ENCODE measurements at places on chromosomes 12 and 14.

GRCh38 chr14:91752961-91753360 is 21.1 kb upstream of the CATSPERB start:
- DNase-seq = no peak

DNA sequence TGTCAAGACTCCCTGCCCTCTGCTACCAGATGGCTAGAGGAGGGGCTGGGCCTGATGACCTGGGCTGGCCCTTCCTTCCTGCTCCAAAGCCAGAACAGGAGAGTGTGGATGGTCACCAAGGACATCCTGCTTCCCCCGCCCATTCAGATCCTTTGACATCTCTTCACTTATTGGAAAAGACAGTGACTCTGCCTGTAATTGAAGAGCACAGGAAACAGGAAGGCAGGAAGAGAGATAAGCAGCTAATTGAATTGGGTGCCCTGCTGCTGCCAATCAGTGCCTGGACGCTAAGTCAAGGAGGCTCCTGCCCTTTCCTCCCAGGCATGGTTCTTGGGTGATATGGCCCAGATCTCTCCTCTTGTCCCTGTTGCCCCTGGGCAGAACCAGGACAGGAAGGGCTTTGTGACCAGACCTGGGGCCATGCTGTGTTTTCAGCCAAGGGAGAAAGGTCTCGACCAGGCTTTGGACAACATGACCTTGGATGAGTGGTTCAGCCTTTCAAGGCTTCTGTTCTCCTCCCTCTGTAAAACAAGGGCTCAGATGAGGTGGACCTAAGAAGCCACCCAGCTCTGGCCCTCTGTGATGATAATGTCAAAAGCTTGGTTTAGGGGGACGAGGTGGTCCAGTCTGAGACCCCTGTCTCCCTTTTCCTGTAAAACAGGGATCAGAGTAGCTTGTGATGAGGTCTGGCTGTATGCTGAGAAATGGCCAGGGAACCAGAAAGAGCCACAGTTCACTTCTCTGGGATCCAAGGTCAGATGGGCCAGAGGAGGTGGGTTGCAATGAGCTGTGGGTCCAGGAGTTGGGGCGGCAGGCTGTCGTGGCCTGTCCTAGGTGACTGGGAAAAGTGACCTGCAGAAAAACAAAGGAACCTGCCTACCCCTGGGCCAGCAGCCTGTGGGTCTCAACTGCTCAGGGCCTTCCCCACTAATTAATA is 38.8 kb downstream of the FAM222A start:
- DNase-seq = no peak

DNA sequence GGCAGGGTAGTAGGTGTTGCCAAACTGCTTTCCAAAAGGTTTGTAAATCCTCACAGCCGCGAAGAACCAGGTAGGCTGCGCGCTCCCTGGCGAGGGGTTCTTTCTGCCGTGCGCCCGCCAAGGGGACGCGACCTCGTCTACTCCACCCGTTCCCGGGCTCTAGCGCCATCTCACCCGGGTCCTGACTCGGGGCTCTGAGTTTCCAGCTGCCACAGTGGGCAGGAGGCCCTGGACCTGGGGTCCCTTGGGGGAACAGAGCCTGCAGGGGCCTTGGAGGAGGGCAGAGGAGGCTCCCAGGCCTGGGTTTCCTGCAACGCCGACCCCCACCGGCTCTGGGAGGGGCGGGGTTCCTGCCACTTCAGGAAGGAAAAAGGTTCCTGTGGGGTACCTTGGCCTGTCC is 706 bp downstream of the ANHX start:
- DNase-seq = no peak

GRCh38 chr14:61644175-61644574 is 51.1 kb upstream of the HIF1A start:
- no peak for DNase-seq

DNA sequence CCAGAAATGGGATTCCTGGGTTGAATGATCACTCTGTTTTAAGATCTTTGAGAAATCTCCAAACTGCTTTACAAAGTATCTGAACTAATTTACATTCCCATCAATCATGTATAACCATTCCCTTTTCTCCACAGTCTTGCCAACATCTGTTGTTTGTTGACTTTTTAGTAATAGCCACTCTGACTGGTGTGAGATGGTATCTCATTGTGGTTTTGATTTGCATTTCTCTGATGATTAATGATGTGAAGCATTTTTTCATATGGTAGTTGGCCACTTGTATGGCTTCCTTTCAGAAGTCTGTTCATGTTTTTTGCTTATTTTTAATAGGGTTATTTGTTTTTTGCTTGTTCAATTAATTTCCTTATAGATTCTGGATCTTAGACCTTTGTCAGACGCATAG is 211.8 kb upstream of the AVPR1A start:
- peak; percentile 32 for DNase-seq

DNA sequence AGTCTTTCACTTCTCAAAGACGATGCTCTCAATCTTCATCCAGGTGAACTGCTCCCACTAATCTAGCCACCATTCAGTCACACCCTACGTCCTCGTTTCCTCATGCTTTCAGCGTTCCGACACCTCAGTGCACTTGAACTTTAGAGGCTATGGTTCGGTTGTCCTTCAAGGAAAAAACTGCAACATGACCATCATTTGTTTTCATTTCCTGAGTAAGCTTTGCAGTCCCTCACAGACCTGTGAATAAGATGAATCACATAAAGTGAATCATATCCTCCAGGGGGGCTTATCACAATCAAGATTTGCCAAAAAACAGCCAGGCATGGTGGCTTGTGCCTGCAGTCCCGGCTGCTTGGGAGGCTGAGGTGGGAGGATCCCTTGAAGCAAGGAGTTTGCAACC is 80.2 kb downstream of the TMCC3 start:
- DNase-seq = peak; percentile 73

- peak; percentile 16 for DNase-seq
Observed at GRCh38 chr14:73634011-73634833, 10.6 kb upstream of the DNAL1 start.

DNA sequence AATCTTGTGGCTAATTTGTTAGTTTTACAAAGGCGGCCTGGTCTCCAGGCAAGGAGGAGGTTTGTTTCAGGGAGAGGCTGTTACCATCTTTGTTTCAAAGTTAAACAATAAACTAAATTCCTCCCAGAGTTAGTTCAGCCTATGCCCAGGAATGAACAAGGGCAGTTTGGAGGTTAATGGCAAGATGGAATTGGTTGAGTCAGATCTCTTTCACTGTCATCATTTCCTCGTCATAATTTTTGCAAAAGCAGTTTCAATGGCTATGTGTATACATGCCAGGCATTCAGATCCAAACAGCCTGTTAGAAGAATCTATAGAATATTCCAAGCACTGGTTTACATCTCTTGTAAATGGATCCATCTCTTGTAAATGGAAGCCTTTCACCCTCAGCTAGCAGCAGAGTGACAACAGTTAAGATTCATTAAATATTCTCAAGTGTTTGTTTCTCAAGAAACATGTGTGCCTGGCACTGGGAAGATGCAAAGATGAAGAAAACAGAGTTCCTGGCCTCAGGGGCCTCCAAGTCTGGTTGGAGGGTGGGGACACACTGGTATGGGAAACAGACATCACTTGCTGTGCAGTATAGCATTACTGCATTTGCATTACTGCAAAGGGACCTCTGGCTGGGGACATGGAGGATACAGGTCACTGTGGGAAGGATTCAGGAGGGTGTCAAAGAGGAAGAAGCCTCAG is 65.8 kb downstream of the RIN3 start:
- no peak for DNase-seq

- DNase-seq = no peak
Observed at GRCh38 chr14:83253870-83254269, 1720.2 kb upstream of the SEL1L start.

DNA sequence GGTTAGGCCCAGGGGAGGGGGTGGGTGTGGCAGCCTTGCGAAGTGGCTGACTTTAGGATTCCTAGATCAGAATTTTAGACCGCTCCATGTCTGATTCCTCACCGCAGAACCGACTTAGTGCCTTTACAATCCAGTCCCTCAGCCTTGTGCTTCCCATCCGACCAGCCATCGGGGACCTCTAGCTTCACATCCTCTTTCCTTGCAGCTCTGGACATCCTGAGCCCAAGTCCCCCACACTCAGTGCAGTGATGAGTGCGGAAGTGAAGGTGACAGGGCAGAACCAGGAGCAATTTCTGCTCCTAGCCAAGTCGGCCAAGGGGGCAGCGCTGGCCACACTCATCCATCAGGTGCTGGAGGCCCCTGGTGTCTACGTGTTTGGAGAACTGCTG is 557 bp downstream of the COPS7A start:
- DNase-seq = peak; percentile 26

GRCh38 chr12:106311139-106311538 is 8.6 kb downstream of the TCP11L2 start:
- no peak for DNase-seq

DNA sequence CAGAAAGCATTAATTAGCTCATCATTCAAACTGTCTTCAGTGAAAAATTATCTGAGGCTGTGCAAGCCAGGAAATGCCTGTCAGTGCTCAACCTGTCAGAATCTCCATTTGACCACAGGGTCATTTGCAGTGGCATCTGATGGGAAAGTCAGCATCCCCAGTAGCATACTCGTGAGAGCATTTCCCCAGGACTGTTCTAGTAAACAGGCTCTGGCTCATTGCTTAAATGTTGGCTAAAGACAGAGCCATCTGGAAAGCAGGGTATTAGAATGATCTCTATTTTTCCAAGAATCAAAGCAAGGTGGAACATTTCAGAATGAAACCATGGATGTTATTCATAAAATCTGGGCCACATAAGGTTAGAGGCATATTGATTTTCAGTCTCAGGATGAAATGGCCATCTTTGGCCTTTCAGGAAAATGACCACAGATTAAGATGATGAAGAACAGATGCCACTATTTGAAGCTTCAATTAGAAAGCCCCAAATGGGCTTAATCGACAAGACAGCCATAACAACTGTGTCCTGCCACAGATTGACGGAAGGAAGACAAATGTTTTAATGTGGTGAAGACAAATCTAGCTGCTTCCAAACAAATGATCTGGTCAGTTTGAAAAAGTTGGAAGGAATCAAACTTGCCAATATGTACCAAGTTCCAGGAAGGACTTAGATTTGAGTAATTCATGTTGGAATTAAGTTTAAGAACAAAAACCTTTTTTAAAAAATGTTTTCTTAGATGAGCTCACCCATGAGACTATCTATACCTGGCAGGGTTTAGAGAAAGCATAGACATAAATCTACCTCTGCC is 94.0 kb upstream of the FAR2 start:
- peak; percentile 41 for DNase-seq

DNA sequence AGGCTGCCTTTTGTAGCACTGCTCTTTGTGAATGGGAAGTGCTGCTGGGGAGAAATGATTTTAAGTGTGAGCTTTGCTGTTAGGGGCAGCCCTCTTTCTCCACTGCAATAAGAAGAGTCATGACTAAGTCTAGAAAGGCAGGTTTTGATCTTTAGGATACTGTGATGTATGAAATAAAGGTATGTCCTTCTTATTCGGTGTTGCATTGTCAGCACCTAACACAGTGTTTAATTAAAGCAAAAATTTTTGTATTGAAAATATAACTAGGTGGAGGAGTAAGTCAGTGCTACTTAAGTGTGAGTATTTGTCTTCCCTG is 81.5 kb downstream of the ETV6 start:
- no peak for DNase-seq

GRCh38 chr12:57940052-57940914 is 1.1 kb upstream of the ATP23 start:
- no peak for DNase-seq

GRCh38 chr14:64117671-64118402 is 176.3 kb downstream of the ESR2 start:
- peak; percentile 78 for DNase-seq

- DNase-seq = no peak
Observed at GRCh38 chr12:73383584-73384222, 1111.5 kb downstream of the TRHDE start.

DNA sequence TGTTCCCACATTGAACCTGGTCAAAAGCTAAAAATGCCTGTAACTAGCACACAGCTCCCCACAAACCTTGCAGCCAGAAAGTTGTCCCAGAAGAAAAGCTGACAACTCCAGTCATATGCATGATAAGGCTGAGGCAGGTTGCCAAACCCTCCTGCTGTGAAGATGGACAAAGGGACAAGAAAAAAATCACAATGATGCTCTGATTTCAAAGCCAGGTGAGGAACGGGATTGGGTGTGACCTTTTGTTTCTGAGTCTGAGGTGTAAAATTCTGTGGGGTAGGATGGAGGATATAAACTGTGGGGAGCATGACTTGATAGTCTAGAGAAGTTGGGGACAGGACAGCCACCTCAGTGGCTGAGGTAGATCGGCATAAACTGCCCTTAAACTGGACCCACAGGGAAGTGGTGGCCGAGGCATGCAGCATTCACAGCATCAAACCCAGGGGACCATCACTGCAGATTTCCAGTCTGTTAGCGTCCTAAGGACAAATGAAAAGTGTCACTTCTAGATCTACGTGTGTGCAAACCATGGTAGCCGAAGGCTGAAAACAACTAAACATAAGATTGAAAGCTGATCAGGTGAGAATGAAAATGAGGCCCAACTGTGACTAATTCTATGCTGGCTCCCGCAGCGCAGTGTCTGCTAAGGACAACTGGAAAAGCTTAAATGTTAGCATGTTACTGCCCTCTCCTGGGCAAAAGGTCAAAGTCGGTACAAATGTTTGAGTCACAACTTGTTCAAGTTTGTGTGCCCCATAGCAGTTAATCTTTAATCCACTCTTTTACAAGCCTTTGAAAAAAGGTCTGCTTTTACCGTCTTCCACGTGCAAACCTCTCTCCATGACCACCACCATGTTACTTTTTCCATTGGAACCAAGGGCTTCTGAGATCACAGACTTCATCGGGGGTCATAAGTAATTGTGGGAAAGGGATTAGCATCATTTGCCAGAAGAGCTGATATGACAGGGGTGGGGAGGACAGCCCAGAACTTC is 39.8 kb downstream of the GRIN2B start:
- DNase-seq = peak; percentile 60

DNA sequence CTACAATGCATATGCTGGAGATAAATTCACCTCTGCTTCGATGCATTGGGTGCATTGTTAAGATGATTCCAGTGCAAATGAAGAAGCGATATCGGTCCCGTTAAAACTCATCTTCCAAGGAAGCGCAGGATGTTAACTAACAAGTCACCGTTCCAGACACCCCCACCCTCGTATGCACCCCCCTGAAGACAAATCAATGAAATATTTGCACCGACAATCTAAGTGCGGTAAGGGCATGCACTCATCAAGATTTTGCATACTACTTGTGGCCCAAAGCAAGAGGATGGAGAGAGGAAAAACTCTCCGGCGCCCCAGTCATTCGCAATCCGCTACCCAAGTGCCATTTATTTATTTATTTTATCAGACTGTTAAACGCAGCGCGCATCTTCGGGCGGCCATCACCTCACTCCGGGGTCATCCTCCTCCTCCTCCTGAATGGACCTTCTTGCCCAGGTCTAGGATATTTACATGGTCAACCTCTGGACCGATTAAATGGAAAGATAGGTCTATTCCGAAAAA is 1.2 kb downstream of the NOVA1 start:
- DNase-seq = peak; percentile 45

- no peak for DNase-seq
Observed at GRCh38 chr12:120200364-120200800, 529 bp downstream of the RPLP0 start.

All from fibroblast of mammary gland (primary cell).